ENCODE measurements at places on chromosomes 5 and 9.
A peak's percentile ranks its signal among the peaks of the same experiment; 100 is the strongest.

DNA sequence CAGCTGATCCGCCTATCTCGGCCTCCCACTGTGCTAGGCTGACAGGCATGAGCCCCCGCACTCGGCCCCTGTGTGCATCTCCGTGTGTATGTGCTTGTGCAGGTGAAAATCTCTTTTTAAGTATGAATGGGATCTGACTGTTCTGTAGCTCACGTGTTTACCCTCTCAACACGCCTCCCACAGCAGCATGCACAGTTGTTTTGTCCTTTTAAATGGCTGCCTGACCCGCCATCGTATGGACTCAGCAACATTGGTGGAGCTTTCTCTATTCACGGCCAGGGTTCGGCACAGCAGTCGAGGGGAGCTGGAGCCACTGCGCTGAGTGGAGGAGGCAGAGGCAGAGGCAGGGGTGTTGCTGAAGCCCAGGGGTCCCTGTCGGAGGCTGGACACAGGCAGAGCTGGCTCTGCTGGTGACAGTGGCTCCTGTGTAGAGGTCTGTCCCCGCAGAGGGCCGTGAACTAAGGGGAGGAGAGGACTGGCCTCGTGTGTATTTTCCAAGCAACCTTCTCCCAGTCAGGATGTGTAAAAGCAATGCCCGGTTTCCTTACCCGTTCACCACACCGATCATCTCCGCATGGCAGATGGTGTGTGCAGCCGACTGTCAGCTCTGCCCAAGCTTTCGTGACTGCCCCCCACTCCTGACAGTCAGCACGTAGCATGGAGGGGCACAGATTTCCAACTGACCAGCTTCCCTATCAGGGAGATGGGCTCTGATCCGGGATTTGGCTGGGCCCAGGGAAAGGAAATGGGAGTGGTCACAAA lies 37.3 kb downstream of the MRPL36 start:
- DNase-seq: no peak

DNA sequence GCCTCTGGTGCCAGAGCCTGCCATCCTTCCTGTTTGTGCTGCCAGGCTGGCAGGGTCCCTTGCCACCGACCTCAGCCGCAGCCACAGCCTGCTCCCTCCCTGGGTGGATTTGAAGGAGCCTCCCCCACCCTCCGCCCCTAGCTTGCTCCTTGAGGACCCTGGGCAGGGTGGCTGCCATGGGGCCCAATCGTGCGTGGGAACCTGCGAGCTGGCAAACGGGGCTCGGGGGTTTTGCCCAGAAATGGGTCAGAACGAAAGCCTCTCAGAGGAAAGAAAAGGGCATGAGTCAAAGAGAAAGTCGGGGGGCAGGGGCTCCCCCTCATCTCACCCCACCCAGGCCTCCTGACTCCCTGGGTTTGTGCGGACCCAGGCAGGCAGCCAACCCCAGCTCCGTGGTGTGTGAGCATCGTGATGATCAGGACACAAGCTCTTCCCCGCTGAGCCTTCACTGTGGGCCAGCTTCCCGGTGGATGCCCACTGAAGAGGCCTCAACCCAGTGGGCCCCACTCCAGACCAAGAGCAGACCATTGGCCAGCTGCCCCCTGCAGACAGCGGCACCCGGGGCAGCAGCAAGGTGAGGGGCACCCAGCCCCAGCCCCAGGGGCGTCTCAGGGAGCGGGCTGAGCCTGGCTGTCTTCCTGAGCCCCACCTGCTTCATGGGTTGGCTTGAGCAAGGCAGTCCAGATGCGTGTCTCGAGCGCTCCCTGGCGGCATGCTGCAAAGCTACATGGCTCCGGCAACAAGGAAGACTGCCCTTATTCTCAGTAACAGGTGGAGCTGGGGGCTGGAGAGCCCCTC lies 3.0 kb upstream of the FUT7 start:
- DNase-seq: peak; percentile 95

DNA sequence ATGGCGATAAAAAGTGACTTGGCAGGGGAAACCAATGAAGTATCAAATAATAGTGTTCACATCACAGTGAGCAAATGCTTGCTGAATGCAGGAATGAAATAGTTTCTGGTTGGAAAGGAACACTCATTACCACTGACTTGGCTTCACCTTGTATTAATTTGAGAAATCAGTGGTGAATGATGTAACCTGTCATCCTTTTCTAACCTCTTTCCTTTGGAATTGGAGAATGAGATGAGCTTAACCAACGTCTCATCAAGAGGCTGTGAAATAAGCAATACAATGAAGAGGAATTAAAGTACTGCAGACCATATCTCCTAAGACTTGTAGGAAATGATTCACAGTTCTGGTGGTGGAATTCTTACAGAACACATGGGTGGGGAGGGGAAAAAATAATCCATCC lies 192.2 kb downstream of the DMAC1 start:
- DNase-seq: no peak

DNA sequence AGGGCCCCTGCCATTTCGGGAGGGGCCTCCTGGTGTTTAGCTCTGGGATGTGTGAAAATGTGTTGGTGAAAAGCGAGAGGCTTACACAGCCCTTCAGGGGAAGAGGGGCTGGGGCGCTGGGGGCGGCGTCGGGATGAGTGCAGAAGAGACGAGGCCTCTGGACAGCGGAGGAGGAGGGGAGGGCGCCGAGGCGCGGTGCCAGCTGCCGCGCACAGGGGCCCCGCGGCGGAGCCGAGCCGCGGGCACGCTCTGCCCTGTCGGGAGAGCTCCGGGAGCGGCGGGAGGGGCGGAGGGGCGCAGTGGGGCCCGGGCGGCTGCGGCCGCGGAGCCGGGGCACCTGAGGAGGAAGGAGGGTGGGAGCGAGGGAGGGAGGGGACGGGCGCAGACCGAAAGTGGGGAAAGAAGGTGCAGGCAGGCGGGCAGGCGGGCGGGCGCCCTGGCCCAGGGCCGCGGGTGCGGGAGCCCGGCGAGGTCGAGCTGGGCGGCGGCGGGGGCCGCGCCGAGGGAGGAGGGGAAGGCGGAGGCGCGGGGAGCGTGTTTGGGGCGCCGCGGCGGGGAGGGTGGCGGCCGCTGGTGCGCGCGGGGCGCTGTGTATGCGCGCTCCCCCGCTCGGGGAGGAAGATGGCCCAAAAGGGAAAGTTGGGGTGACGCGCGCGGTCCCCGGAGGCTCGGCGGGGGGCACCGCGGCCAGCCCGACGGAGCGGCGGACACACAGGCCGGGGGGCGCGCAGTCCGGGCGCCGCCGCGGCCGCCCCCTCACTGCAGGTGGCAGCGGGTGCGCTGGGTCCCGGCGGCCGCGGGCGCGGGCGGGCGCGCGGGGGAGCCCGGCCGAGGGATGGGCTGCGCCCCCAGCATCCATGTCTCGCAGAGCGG lies at the start of gene PDE8B:
Gene PDE8B, plus strand, starts transcription at position 590 of the 873 bp plus-strand sequence. Its CDS starts 246 bp downstream, at position 836.
- DNase-seq: no peak

DNA sequence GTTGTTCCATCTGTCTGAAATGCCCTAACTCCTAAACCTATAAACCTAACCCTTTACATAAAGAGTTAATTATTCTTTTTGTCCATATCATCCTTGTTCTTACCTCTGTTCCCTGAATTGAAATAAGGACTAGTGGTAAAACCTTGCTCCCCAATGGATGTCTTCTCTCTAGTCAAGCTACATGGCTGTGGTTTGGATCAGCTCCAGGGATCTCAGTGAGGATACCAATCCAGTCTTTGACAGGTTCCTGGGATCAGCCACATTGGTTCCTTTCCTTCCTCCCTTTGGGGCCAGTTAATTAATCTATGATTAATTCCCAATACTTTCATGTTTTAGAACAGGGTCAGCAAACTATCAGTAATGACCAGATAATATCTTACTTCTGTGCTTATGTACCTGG lies 151.6 kb downstream of the SIL1 start:
- no peak for DNase-seq

- DNase-seq: no peak
Observed at GRCh38 chr5:57456531-57457135, 26.0 kb downstream of the ACTBL2 start.

DNA sequence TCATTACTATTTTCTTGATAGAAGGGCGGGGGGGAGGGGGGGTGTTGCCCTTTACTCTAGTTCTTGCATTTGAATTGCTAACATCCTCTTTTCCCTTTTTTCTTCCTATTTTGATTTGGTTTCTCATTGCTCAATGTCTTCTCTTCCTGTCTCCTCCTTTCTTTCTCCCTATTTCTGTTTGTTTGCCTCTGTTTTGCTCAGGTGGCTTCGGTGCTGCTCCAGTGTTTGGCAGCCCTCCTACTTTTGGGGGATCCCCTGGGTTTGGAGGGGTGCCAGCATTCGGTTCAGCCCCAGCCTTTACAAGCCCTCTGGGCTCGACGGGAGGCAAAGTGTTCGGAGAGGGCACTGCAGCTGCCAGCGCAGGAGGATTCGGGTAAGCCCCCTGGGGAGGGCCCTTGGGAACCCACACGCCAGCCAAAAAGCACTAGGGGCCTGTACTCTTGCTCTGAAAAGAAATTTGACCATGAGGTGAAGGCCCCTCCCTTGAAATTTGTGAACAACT lies 48.3 kb downstream of the FAM78A start:
- no peak for DNase-seq

DNA sequence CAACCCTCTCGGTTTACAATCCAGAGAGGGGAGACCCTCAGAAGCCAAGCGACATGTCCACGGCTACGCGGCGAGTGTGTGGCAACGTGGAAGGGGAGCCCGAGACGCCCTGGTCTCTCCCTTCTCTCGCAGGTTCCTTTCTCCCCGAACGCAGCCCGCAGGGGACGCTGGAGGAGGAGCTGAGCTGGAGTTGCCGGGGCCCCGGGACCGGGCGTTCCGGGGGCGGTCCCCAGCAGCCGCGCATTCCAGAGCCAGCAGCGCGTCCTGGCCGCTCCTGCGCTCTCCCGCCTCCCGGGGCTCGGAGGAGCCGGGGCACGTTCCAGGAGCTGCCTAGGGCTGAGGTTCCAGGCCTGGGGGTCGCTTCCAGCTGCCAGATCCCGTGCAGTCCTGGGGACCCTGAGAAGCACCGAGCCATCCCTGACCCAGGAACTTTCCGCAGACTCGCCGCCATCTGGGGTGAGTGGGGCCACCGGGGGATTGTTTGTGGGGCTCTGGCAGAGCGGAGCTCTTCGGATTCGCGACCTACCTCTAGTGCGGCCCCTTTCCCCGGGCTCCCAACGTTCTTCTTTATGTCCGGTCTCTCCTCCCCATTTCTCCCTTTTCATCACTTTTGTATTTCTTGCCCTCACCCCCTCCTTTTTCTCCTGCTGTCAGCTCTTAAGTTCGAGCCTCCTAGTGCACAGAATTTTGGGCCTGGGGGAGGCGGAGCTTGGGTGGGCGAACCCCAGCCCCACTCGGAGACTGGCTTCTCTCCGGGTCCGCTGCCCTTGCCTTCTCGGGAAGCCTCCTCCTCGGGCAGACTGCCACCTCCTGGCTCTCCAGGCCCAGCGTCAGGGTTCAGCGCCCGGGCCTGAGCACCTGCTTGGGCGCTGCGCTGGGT lies at the start of gene SMIM3:
Gene SMIM3, plus strand, starts transcription at position 241 of the 880 bp plus-strand sequence. CDS start 16,684 bp downstream, outside the sequence.
- DNase-seq: peak; percentile 68

DNA sequence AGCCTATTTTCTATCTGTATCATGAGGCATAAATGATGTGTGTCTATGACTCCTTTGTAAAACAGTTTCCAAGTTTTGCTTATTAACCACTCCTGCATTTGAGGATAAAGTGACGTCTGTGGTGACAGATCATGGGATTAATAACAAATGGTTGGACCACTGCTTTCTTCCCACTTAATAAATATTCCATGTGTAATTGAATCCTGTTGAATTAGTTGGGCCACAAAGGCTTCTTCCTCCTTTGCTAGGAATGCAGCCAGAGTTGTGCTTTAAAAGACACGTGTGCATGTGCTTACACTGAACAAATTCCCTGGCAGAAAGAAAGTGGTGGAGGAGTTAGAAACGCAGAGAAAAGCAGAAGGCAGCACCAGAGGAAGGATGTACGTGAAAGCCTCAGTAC lies 150.2 kb downstream of the ACTBL2 start:
- DNase-seq: no peak

DNA sequence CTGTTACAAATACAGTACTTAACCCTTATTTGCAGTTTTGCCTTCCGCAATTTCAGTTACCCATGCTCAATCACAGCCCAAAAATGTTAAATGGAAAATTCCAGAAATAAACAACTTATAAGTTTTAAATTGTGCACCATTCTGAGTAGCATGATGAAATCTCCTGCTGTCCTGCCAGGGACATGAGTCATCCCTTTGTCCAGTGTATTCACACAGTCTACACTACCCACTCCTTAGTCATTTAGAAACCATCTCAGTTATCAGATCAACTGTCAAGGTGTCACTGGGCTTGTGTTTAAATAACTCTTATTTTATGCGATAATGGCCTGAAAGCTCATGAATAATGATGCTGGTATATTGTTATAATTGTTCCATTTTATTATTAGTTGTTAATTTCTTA lies 95.8 kb downstream of the PLCXD3 start:
- DNase-seq: peak; percentile 4

DNA sequence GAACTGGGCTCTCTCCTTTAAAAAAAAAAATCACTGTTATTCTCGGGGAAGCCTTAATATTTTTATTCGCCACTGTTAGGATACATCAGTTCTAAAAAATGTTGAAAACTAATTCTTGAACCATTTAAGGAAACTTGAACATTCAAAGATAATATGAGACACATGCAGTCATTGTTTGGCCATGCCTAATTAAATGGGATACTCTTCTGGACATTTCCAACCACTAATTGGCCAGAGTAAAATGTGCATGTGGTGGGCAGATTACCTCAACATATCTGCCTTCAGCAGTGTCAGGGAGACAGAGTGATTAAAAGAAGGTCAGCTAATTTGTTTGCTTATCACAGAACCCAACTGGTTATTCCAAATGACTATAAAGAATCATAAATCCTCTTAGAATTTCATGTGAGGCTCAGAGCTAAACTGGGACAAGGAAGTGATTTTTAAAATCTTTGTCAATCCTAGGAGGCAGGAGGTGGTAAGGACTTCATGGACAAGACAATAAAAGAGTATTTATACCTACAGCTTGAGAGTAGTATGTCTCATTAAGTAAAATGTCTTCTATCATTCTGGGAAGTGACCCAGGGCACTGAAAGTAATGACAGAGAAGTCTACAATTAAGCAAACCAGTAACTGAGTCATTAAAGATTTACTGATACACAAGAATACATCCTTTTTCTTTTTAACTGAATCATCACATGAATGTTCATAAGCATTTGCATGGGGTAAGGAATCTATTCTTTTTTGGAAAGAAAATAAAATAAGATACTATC lies 242.9 kb upstream of the TRPM3 start:
- DNase-seq: no peak

GRCh38 chr5:145324767-145325479 lies 510.2 kb downstream of the PRELID2 start:
- no peak for DNase-seq

DNA sequence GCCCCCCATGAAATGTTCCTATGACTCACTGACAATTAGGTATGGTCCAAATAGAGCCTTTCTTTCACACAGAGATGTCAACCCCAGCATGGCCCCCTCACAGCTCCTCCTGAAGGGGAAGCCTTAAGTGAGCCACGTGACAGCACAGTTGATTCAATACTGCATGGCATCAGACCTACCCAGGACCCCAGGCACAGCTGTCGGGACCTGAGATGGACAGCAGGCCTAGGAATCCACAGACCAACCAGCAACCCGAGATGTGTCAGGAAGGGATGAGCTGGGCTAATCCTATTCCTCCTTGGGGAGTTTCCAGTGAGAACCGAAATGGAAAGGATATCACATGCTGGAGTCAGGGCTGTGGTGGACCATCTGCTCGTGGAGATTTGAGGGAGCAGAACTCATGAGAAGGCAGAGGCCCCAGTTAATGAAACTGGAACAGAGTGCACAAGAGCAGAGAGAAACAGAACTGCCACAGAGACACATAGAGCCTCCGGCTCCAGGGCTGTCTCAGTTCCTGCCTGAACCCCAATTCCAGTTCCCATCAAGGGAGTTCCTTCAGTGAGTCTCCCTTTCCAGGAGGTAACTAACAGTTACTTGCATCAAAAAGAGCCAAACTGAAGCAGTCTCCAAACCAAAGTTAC lies 42.1 kb upstream of the SMIM23 start:
- no peak for DNase-seq

GRCh38 chr5:156835905-156836304 lies 14.2 kb upstream of the PPP1R2B start:
- DNase-seq: peak; percentile 19
